Epithelial cell of proximal tubule (primary cell): ENCODE measurements at places on chromosomes 5 and 9. TPM values are rescaled to one million over a fixed set of nuclear protein-coding genes. Genes with fewer than 3 reads are reported as not detected.

The RHOBTB3 gene
- 39.9 and 86.4 TPM in 2 replicates for total RNA-seq

- DNase-seq, result no peak
Observed at GRCh38 chr9:98530806-98531386, 177.8 kb downstream of the GABBR2 start.

The SH2D3C gene
- total RNA-seq, result not detected in 2 replicates

DNA sequence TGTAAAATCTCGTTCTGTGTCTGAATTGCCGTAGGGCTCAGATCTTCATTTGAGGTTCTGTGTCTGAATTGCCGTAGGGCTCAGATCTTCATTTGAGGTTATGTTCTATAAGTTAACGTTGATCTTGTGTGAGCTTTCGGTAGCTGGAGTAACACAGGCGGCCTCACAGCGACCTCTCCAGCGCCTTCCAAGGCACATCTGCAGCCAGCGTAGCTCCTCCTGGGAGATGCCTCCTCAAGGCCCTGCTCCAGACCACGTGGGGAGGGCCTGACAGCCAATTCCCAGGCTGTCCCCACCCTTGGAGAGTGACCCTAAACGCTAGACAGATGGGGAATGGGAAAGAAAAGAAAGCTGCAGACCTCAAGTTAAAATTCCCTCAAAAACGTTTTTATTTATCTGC lies 8.7 kb upstream of the AHRR start:
- DNase-seq, result no peak

DNA sequence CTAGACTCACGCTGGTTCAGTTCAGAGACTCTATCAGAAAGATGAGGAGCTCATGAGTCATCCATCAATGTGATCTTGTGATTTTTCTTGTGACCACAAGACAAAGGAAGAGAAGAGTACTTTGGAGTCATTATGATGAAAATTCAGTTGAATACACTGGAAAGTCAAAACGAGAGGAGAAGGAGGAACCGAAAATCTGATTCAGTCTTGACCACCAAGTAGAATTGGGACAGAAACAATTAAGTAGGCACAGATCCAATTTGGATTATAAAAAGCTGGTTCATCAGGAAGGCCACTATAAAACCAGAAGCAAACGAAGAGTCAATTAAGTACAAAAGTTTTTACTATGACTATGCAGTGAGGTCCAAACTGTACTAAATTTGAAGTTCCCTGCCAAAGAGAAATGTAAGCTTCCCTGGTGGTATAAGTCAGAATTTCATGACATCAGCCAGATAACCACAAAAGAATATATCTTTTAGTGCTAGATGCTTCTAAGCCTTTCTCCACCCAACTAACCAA lies 90.9 kb downstream of the THBS4 start:
- DNase-seq, result peak; percentile 65

DNA sequence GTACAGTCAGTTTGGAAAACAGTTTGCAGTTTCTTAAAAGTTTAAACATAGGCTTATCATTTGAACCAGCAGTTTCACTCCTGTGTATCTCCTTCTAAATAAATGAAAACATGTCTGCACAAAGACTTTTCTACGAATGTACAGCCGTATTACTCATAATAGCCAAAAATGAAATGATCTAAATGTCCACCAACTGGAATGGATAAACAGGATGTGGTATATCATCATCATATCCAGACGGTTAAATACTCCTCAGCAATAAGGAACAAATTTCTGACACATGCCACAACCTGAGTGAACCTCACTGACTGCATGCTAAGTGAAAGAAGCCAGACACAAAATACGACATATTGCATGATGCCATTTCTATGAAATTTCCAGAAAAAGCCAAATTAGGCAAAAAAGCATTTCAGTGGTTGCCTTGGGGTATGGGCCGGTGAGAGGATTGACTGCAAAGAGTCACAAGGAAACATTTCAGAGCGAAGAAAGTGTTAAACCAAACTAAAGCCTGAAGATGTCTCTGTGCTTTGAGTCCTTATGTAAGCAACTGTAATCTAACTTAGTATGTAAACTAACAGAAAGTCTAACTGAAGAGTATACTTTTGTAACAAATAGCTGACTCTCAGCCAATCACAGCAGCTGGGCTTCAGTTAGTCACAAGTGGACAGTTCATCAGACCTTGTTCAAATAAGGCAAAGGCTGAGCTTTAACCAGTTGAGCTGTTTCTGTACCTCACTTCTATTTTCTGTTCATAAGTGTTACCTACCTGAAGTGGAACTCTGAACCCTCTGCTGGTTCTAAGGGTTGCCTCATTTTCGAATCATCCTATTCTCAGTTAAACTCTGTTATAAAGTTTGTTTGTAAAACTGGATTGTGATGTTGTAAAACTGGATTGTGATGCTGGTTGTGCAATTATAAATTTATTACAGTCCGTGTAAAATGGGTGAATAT lies 65.2 kb downstream of the TRIO start:
- no peak for DNase-seq

GRCh38 chr9:116939614-116940013 lies 252.5 kb downstream of the TRIM32 start:
- DNase-seq, result no peak

- no peak for DNase-seq
Observed at GRCh38 chr5:158769696-158770095, 330.0 kb downstream of the EBF1 start.

The SPEF2 gene
- total RNA-seq, result 0.87 and 2.3 TPM in 2 replicates

DNA sequence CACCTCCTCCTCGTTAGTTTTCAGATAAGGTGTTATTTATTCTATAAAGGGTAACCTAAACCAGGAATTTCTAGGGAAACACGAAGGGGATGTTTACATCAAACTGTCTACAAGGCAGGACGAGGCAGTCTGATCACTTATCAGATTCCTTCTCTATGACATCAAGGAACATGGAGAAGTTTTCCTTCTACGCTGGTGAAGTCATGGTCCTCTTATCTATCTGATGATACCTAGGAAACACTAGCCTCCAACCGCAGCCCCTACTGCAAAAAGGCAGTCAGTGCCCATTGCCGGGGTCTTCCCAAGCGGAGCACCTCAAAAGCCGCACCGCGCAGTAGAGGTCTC lies 1.5 kb downstream of the MPDZ start:
- no peak for DNase-seq

- DNase-seq, result no peak
Observed at GRCh38 chr9:124771867-124772679, 962 bp upstream of the NR6A1 start.

The MEIKIN gene
- not detected in 2 replicates for total RNA-seq

DNA sequence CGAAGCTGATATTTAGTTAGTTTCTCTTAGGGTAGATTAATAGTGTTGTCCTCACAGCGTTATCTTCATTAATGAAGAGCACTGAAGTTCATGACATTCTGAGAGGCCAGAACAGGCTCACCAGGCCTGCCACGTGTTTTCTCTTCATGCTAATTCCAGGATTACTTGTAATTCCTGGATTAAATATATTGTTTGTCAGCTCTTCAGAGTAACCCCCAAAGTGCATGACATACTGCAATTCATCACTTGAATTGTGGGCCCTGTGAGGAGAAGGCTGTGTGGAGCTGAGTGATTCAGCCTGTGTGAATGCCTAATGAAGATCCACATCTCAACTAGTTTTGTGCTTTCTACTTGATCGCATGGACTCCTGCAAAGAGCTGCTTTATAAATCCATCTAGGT lies 401.0 kb upstream of the ADAMTSL1 start:
- no peak for DNase-seq

The GABRA1 gene
- total RNA-seq, result not detected in 2 replicates

- no peak for DNase-seq
Observed at GRCh38 chr5:93305984-93306383, 275.0 kb downstream of the NR2F1-AS1 start.

The CEL gene
- 0.36 and 0.58 TPM in 2 replicates for total RNA-seq

The SPATA31D4 gene
- total RNA-seq, result not detected in 2 replicates

GRCh38 chr9:119304555-119304954 lies 64.7 kb downstream of the BRINP1 start:
- DNase-seq, result no peak

The TNFSF15 gene
- total RNA-seq, result 0.81 and 0.87 TPM in 2 replicates

GRCh38 chr5:54845567-54845941 lies 139.8 kb downstream of the ESM1 start:
- DNase-seq, result no peak

GRCh38 chr9:128702949-128703615 lies 779 bp downstream of the PKN3 start:
- DNase-seq, result no peak

- DNase-seq, result peak; percentile 26
Observed at GRCh38 chr5:180135128-180135955, 63.8 kb upstream of the RNF130 start.

DNA sequence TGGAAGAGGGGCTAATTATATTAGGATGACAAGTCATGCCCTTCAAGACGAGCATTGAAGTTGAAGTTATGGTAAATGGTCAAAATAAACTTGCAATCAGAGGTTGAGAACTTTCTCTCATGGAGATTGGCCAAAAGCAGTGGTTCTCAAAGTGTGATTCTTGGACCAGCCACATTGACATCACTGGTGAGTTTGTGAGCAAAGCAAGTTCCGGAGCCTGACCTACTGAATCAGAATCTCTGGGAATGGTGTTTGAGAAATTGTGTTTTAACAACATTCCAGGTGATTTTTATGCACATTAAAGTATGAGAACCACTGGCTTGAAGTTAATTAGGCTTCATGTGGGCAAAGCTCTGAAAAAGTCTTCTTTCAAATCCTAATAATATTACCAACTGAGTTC lies 403.5 kb downstream of the ZSWIM6 start:
- DNase-seq, result peak; percentile 41

DNA sequence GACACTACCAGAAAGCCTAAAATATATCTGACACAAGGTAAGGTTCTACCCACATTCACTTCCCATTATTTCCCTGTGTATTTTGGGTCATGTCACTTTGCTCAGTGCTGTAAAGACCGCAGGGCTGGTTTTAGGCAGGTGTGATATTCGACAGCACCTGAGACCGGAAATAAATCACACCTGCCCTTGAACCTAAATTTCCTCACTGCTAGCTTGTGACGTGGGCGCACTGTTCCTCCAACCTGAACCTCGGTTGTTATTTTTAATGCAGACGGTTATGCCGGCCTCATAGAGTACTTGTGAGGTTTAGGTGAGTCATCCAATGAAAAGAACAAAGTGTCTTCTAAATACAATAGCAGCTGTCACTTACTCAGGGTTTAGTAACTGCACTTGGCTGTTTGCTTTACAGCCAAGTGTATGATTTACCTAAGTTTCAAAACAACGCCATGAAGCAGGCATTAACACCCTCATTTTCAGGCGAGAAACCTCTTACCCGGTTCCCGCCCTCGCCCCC lies 20.7 kb upstream of the ZNF782 start:
- DNase-seq, result peak; percentile 97

DNA sequence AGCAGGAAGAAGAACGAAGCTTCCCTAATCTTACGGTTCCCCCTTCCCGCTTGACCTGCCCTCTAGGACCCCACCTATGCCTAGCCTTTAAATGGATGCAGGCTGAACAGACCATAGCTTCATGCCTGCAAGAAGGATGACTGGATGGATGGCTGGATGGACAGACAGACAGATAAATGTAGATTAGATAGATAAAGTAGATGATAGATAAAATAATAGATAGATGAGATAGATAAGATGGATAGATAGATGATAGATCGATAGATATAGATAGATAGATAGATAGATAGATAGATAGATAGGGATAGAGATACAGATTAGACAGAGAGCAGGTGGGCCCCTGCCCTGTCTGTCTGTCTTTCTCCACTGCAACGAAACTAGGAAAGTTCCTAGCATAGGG lies 72.0 kb downstream of the GPR21 start:
- no peak for DNase-seq

DNA sequence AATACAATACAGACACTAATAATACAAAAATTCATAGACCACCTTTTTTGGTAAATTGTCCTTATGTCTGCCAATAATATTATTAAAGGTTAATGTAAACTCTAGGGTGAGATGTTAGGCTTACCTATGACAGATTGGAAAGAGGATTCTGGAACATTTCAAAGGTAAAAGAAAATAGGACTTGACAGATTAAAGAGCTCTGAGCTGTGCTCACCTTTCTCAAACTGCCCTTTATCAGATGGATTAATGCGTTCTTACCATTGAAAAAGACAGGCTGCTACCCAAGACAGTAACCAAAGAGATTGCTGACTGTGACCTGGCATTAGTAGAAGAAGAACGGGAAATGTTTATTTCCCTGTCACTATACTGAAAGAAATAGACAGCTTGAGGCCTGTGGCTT lies 156.1 kb upstream of the MRPS30 start:
- DNase-seq, result no peak

GRCh38 chr9:137435980-137436760 lies 5.0 kb downstream of the ENTPD8 start:
- peak; percentile 31 for DNase-seq

GRCh38 chr5:43514471-43514815 lies 505 bp downstream of the C5orf34 start:
- DNase-seq, result peak; percentile 25

The TAF11L10 gene
- total RNA-seq, result not detected in 2 replicates

GRCh38 chr5:53963958-53964357 lies 346.4 kb downstream of the ARL15 start:
- no peak for DNase-seq

DNA sequence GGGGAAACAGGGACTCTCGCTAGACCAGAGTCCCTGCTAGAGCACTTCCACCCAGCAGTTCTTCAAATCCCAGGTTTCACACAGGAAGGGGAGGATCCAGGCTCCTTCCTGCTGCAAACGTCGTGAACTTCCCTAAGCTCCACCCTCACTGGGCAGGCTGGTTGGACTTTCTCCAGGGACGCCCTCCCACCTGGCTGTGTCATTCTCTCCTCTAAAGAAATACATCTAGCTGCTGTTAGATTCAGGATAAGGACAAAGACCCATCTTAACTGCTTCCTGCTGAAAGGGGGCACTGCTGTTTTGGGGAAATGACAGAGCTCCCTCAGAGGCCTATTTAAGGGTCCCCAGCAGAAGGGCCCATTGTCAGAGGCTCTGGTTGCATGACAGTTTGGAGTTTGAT lies 230.7 kb downstream of the SEMA6A start:
- DNase-seq, result no peak

The PAEP gene
- total RNA-seq, result not detected in 2 replicates

GRCh38 chr5:134053840-134054338 lies 49.1 kb upstream of the VDAC1 start:
- no peak for DNase-seq

DNA sequence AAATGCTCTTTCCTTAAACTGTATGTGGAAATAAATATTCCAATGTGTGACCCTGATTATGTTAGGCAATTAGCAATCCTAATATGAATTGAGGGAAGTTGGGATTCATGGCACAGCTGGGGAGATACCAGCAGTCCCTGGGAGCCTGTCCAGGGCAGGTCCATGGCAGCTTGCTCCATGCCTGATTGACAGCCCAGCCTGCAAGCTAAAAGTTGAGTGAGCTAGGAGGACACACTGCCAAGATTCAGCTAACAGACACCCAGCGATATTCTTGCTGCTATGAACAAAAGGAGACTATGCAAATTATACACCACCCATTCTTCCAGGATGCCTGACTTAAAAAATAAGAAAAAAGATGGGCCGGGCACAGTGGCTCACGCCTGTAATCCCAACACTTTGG lies 6.2 kb downstream of the TGFBI start:
- no peak for DNase-seq

The LURAP1L gene
- total RNA-seq, result 5.2 and 11.8 TPM in 2 replicates

The ZDHHC11B gene
- total RNA-seq, result 0.29 TPM in 1 of 2 replicates, not detected in the other

The CCL28 gene
- 2.1 and 6.2 TPM in 2 replicates for total RNA-seq

The SLIT3 gene
- 0.36 and 3.1 TPM in 2 replicates for total RNA-seq

The SPINK4 gene
- not detected in 2 replicates for total RNA-seq

The SET gene
- total RNA-seq, result 331 and 406 TPM in 2 replicates
